G401 (cell line): ENCODE measurements at places on chromosomes 2 and 18. TPM values are rescaled to one million over a fixed set of nuclear protein-coding genes. Genes with fewer than 3 reads are reported as not detected.

The MRPL33 gene
- total RNA-seq, result 68.1 and 139 TPM in 2 replicates

The EPAS1 gene
- total RNA-seq, result 0.03 TPM in 1 of 2 replicates, not detected in the other

- no peak for DNase-seq
These were observed 19.8 kb downstream of the BIN1 start for GRCh38 chr2:127086990-127087790.

- DNase-seq, result no peak
These were observed 209.3 kb upstream of the NCKAP5 start for GRCh38 chr2:133777574-133777960.

DNA sequence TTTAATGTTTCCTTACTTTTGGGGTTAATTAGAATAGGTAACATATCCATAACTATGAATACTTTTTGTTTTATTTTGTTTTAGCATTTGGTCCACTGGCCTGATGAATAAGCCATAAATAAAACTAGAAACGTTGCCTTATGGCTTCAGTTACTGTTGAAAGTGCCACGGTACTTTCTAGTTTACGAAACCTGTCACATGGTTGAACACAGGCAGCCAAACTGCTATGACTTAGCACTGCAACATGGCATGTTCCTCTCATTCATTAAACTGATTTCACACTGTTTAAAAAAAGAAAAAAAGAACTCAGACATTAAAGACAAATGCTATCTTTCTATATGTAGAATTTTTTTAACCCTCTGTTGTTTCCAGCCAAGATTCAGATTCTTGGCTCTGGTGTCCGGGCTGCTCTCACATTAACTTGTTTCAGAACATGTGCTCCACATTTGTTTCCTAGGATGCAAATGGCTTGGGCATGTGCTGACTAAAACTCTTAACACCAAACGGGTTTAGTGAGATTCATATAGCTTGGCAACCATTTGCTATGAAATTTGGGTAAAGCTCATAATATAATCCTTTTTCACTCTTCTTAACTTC, 323.9 kb upstream of the RND3 start:
- DNase-seq, result no peak

- no peak for DNase-seq
These were observed 4.5 kb upstream of the SIX3 start for GRCh38 chr2:44936715-44937687.

- DNase-seq, result no peak
These were observed 53.5 kb upstream of the FN1 start for GRCh38 chr2:215489288-215489848.

DNA sequence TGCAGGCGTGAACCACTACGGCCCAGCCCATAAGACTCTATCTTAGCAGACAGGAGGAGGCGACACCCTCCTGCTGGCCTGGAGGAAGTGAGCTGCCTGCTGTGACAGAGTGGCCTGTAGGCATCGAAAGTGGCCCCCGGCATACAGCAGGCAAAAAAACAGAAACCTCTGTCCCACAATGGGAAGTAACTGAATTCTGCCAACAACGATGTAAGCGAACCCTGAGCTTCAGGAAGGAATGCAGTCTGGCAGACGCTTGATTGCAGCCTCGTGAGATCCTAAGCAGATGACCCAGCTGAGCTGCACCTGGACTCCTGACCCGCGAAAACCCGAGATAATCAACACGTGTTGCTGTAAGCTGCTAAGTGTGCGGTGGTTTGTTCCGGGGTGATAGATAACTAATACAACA, 13.6 kb downstream of the MRO start:
- DNase-seq, result no peak

The TMEFF2 gene
- not detected in 2 replicates for total RNA-seq

- DNase-seq, result peak; percentile 74
These were observed 13.3 kb downstream of the MRPL44 start for GRCh38 chr2:223970343-223971128.
